ENCODE measurements at places on chromosomes 11 and 22.

GRCh38 chr11:19281041-19281440 lies 40.3 kb upstream of the E2F8 start:
- no peak for DNase-seq

GRCh38 chr11:119928047-119928446 lies 199.0 kb upstream of the NECTIN1 start:
- no peak for DNase-seq

- no peak for DNase-seq
Observed at GRCh38 chr11:71244116-71244810, 8.1 kb downstream of the SHANK2 start.

DNA sequence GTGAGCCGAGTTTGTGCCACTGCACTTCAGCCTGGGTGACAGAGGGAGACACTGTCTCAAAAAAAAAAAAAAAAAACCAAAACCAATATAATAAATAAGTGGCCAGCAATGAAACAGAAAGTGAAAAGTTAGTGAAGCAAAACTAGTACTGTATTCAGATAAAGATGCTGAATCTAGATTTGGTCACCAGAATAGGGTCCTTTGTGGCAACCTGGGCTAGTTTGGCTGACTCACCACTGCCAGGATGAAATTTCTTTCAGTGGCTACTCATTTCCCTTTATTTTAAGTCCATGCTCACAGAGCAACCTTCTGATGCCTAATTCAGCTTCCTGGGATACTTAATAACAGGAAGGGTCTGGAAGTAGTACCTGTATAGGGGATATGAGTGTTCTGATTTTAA lies 26.0 kb downstream of the LIMK2 start:
- DNase-seq, result no peak

- no peak for DNase-seq
Observed at GRCh38 chr11:70778883-70779282, 380.6 kb downstream of the CTTN start.

- no peak for DNase-seq
Observed at GRCh38 chr11:73248526-73249185, 23.5 kb upstream of the P2RY6 start.

GRCh38 chr22:41177622-41178424 lies 27.3 kb upstream of the L3MBTL2 start:
- DNase-seq, result no peak

DNA sequence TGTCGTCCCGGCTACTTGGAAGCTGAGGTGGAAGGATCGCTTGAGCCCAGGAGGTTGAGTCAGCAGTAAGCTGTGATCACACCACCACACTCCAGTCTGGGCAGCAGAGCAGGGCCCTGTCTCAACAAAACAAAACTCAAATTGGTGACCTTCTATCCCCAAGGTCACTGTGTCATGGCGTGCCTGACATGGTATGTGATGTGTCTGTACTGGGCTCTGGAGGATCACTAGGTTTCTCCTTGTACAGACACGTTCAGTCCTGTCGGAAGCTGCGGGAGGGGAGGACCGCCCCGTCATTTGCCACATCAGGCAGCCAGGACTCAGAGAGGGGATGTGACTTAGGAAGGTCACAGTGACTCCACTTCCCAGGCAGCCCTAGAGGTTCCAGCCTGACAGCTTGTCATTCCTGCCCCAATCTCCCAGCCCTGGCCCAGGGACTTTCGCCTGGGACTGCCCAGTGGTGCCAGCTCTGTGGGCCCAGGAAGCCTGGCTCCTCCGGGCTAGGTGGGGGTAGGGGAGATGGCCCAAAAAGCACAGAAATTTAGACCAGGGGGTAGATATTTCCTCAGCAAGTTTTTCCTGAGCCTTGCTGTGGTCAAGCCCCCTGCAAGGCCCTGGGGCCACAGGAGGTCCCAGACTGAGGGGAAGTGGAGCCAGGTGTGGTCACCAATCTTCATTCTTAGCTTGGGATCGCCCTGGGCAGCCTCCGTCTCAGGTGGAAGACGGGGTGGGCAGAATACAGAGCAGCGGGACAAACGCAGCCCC lies 53.2 kb downstream of the TRIOBP start:
- no peak for DNase-seq

- no peak for DNase-seq
Observed at GRCh38 chr11:26700574-26701235, 21.2 kb downstream of the SLC5A12 start.

- DNase-seq, result no peak
Observed at GRCh38 chr11:77252555-77253270, 48.8 kb downstream of the GDPD4 start.

DNA sequence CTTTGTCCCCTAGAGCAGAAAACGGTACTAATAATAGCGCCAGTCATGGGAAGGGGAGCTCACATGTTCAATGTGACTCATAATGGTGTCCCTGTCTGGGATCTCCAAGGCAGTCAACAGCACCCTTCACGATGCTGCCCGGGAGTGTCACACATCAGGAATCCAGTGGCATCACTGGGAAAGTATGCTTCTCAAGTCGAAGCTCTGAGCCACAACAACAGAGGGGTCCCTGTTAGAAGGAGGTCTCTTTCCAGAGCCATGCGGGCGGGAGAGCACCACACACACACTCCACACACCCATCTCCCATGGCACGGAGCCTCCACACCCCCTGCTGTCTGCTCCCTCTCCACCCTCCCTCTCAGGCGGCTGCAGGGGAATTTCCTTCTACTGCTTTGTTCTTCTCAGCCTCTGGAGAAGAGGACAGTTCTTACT lies 119.7 kb downstream of the ETS1 start:
- DNase-seq, result no peak

DNA sequence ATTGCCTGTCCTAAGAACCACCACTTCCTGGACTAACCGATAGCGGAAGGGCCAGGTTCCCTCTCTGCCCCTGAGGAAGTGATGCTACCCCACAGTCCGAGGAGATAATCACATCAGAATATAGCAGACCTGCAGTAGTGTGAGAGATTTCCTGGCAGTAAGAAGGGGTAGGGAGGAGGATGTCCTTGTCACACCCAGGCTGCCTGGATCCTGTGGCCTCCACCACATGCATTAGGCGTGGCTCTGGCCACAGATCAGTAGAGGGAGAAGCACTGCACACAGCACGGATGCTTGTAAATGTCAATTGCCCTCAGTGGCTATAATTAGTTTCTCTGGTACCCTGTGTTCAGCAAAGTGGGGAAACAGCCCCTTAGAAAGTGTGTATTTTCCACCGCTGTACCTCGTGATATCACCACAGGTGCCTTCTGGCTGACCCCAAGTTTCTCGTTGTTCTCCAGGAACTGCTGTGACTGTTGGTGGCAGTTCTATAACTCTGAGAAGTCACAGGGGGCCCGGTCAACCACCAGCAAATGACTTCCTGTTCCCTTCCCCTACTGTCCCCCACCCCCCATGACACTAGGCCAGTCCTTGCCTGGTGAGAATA lies 61.8 kb downstream of the UBASH3B start:
- DNase-seq, result no peak

DNA sequence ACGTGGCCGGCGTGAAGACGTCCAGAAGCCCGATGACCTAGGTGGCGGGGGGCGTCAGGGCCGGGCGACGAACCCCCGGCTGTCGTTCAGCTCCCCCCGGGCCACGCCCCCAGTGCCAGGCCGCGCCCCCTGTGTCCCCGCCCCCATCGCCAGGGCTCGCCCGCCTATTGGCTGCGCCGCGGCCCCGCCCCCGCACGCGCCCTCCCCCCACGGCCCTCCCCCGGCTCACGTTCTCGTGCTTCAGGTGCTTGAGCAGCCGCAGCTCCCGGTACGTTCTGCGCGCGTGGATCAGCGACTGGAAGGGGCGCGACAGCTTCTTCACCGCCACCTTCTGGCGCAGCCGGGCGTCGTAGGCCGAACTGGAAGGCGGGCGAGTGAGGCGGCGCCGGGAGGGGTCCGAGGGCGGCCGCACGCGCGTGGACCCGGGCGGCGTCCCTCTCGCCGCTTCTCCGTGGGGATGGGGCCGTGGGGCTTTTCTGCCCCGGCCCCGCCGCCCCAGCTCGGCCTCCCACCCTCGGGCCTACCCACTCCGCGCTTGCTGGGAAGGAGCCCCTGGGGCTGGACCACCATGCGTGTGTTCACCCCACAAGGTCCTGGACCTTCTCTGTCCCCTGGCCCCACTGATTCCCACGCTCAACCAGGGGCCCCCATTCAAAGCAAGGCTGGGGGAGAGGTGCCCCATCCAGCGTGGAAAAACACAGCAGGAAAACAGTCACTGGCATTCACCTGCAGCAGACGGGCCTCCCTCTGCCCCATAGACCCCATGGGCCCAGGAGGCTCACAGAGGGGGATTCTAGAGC lies 2.4 kb downstream of the MAPK11 start:
- peak; percentile 36 for DNase-seq

GRCh38 chr22:24727218-24727851 lies 47.2 kb downstream of the PIWIL3 start:
- no peak for DNase-seq

GRCh38 chr11:96105197-96105895 lies 181.4 kb upstream of the MTMR2 start:
- no peak for DNase-seq

DNA sequence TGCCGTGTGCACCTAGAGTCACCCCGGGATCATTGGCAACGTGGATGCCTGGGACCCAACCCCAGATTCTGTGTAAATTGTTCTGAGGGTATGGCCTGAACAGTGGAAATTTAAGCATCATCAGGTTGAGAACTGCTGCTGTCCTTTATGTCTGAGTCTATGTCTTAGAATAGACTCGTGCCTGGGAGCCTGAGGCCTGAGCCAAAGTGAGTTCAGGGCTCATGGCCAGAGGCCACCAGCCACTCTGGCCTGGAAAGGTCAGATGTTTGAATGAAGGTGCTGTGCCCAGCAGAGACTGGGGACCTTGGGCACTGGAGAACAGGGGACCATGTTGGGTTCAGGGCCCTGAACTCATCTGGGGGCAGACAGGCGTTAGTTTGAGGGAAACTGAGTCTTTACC lies 91.1 kb downstream of the MYO18B start:
- DNase-seq, result no peak

- no peak for DNase-seq
Observed at GRCh38 chr11:11263238-11264005, 89.6 kb downstream of the CSNK2A3 start.

All from activated CD8-positive, alpha-beta memory T cell treated with anti-CD3 and anti-CD28 coated beads for 1 hour (primary cell).